ENCODE measurements at places on chromosomes 1 and 21.
A peak's percentile ranks its signal among the peaks of the same experiment; 100 is the strongest.

DNA sequence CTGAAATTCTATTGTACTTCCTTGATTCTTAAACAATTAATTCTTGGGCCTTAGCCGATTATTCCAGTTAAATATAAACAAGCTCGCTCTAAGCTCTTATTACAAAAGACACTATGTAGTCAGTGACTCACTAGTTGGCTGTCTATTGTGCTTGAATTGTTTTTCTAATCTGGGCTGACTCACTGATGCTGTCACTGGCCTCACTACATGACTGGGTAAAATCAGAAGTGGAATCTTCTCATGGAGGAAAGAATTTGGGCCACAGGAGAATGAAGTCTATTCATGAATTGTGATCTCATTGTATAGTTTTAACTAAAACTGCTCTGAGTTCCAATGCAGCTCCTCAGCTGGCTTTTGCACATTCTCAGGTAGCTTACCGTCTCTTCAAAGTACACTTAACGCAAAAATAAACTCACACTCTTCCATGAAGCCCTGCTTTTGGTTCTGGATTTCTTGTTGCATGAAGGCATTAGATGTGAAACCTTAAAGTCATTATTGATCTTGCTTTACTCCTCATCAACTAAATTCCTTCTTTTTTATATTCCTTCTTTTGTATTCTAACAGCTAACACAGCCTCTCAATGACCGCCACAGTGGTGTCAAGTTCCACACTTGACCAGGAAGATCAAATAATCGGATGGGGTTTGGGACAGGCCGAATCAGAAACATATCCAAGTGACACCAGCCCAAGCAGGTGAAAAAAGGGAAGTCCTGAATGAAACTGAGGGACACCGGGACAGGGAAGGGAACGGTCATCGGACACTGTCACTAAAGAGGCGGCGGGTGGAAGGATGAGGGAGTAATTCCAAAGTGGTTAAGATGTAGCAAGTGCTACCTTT lies 80.9 kb upstream of the LBR start:
- peak; percentile 72 for DNase-seq

- no peak for DNase-seq
These were observed 321.0 kb upstream of the LRRC7 start for GRCh38 chr1:69246710-69247109.

DNA sequence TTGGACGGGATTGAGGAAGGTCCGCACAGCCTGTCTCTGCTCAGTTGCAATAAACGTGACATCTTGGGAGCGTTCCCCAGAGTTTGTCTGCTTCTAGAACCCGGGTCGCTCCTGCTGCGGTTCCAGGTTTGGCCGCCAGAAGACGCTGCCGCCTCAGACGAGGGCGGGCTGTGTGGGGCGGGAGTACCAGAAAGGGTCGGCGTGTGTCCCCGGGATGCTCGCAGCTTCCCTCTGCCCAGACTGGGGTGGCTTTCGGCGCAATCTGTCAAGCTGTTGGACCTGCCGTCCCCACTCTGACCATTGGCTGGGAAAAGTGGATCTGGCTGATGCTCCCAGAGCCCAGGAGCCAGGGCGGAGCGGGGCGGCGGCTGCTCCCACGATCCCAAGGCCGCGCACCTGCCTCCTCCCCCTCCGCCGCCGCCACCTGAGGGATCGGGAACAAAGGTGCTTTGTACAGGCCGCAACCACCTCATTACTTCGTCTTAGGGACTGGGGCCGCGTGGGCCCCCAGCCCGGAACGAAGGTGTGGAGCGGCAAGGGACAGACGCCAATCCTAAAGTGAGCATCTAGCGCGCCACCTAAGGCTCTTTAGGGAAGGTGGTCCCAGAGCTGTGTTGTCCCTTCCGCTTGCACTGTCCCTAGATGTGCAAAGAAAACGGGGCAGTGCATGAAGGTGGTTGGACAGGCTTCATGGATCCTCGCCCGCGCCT lies 683 bp upstream of the EFNA4 start:
- DNase-seq, result no peak

GRCh38 chr1:237760951-237761350 lies 129.8 kb downstream of the ZP4 start:
- no peak for DNase-seq

DNA sequence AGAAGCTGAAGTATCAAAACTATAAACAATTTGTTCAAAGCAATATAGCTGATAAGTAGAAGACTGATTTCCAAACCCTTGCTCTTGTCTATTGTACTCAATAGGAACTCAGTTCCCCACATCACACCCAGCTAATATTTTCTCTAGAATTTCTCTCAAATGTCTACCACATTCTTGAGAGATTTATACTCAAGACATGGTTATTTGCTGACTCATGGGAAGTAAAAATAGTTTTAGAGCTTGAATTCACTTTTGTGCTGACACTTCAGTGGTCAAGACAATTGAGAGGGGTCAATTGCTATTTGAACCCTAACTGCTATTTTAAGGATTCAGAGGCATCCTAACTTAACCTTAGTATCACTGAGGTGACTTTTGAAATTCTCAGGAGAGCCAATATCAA lies 99.0 kb downstream of the TNNI3K start:
- no peak for DNase-seq

DNA sequence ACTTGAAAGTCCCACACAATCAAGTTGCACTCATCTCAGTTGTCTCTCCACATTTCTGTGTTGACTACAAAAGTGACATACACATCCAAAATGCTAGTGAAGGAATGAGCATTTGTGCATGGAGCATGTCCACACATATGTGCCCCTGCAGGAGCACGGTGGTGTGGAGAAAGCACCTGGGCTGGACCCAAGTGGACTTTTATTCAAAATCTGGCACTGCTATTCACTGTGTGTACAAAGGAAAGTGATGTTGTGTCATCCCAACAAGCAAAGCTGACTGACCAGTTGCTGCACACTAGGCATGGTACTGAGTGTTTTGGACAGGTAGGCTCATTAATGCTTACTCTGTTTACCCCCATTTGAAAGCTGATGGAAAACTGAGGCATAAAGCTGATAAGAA lies 19.3 kb downstream of the CEP104 start:
- no peak for DNase-seq

DNA sequence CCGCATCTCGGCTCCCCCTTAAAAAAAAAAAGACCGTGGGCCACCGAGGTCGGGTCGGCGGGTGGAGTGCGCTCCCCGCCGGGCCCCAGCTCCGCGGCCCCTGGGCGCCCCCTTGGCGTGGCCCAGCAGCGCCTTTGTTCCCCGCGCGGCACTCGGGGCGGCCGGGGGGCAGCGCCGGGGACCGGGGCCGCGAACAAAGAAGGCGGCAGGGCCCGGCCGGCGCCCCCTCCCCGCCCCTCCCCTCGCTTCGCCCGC lies 571 bp downstream of the MARCKSL1 start:
- DNase-seq, result no peak

DNA sequence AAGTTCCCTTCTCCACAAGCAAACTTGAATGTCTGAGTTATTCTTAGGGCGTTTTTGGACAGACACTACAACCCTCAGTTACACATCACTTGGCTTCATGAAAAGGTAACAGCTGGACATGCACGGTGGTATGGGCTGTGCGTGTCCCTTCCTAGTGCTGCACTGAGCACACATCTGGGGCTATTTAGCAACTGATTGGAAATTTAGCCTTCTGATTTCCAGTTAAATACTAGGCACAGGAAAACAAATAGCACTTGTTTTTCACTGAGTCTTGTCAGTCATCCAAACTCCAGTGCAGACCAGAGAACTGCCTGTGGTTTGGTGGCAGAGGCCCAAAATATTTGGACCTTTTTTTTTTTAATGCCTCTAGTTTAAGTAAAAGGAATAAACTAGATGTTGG lies 134.7 kb downstream of the TGFBR3 start:
- DNase-seq, result no peak

- DNase-seq, result no peak
These were observed 50.7 kb downstream of the ALG14 start for GRCh38 chr1:95021805-95022643.

- DNase-seq, result no peak
These were observed 130.2 kb downstream of the ZMYM4 start for GRCh38 chr1:35398739-35399138.

DNA sequence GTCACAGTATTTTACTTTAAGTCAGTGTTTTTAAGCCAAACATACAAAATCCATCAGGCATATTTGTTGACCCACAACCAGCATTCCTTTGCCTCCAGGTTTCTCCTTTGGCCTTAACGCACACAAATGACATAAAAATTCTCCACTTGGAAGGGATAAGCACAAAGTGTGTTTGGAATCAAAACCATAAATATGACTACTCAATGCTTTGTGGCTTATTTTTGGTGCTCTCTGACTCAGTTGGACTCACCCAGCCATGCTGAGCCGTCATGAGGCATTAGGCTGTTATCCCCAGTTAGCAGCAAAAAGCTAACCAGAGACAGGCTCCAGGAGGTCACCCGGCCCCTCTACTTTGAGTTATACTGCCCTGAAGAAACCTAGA lies 948 bp downstream of the PRUNE1 start:
- no peak for DNase-seq

GRCh38 chr1:34518146-34518699 lies 236.6 kb upstream of the GJB5 start:
- DNase-seq, result no peak

DNA sequence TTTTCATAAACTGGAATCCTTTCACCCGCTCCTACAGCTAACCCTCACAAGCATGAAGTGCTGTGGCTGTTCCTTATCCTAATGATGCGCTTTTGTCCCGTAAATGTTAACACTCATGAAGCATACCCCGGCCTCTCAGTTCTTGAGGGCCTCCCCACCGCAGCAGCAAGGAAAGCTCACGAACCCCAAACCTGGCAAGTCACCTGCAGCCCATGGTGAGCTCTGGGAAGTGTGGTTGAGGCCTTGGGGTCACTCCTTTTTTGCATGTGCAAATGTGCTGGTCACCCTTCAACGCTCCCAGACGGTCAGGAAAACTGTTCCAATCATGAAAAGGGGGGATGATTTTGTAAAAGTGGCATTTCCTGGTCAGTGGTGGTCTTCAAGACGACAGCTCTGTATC lies 124.6 kb downstream of the PRDM2 start:
- DNase-seq, result no peak

DNA sequence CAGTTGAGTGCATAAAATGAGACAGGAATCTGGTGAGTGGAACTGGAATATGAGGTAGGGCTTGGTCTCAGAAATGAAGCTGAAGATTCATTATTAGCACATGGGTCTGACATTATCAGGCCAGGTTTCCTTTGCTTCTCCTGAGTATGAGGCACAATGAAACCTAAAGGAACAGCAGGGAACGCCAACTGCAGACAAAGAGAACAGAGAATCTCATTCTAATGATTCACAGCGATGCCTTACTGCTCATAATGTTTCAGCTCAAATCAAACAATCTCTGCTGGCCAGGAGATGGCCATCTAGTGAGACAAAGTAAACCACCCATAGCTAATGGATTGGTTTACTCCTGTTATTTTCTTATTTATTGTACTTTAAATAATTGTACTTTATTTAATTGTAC lies 133.5 kb downstream of the C1orf21 start:
- no peak for DNase-seq

GRCh38 chr21:21046063-21046462 lies 47.9 kb downstream of the NCAM2 start:
- no peak for DNase-seq

DNA sequence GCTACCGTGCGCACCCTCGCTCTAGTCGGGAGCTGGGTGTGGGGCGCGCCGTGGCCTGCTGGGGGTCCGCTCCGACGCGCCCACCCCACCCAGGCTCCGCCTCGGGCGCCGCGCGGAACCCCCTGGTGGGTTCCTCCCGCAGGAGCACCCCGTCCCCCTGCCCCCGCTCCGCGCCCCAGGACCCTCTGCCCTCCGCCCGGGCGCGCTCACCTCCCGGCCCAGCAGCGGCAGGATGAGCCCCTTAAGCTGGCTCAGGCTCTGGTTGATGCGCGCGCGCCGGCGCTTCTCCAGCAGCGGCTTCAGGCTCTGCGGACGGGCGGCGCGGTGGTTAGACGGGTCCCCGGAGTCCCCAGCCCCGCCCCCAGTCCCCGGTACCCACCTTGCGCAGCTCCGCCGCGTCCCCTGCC lies 319 bp downstream of the HES2 start:
- DNase-seq, result no peak

DNA sequence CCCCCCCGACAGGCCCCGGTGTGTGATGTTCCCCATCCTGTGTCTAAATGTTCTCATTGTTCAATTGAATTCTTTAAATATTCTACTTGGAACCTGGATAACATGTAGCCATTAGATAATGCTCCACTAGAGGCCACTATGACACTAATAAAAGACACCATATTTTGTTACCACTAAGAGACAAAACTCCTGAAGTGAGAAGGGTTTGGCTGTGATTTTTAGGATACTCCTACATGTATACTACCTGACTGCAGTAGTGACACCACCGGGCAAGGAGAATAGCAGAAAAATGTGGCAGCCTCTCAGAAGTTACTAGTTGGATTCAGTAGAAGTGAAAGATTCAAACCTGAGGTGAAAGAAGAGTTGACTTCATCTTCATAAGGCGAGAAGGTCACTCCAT lies 36.0 kb downstream of the F5 start:
- DNase-seq, result peak; percentile 50

GRCh38 chr21:38609580-38609979 lies 111.3 kb upstream of the ERG start:
- peak; percentile 24 for DNase-seq

DNA sequence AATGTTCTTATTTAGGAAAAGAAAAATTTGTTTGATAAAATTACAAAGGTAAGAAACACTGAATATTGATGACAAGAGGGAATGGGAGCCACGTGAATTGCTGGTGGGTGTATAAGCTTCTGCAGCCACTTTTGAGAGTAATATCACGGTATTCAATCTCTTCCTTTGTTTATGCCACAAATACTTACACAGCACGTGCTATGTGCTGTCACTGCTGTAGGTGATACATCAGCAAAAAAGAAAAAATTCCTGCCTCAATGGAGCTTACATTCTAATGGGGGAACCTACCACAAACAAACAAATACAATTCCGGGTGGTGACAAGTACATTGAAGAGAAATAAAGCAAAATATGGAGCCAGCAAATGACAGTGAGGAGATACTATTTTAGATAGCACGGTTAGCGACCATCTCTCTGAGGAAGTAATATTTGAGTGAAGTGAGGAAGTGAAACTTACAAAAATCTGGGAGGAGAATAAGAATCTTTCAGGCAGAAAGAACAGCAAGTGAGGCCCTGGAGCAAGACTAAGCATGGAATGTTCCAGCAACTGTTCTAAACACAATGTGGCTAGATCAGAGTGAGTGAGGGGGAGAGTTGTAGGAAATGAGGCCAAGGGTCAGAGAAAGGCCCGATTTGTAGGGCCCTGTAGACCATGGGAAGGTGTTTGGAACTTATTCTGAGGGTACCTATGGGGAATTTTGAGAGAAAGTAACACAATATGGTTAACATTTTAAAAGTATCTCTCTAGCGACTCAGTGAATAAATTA lies 2.6 kb upstream of the FCRLB start:
- peak; percentile 75 for DNase-seq

DNA sequence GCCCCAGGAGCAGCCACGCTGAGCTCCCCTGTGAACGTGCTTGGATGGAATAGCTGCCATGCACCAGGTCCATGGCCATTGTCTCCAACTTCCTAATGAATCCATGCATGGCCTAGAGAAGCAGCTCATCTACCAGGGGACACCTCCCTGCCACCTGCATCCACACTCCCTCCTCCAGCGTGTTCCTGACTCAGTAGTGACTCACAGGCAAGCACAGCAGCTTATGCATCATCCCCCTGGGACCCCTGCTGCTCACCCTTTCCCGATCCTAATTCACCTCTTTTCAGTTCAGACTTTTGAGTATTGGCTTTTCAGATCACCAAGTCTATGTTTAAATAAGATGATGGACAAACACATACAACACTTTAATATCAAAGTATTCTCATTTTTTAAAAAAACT lies 39.9 kb upstream of the TADA1 start:
- DNase-seq, result no peak
